ENCODE measurements at places on chromosomes 11 and 22.

DNA sequence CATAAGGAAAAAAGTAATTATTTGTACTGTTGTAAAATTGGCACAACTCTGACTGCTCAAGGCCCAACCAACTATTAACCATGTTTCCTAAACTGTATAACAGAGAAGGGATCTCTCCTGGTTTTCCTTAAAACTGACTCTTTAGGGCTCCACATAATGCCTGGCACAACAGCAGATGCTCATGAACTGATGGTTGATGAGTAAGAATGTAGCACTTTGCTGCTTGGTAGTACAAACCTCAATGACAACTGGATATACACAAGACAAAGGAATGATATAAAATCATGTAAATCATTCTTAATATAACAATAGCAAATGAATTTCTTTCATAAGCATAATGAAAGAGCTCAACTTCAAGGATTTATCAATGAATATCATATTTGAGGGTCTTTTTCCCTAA, 11.7 kb downstream of the MSANTD2 start:
- DNase-seq: no peak

DNA sequence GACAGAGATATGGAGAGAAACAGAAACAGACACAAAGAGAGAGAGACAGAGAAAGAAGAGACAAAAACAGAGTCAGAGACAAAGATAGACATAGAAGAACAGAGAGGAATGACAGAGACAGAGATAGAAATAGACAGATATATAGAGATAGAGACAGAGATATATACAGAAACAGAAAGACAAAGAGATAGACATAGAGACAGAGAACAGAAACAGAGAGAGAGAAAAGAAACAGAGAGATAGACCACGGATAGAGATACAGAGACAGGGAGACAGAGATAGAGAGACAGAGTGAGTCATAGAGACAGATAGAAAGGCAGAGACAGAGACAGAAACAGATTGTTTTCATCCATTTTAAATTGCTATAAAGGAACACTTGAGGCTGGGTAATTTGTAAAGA, 12.3 kb upstream of the MPEG1 start:
- DNase-seq: no peak

GRCh38 chr11:59625703-59626102, 10.1 kb upstream of the OSBP start:
- no peak for DNase-seq

- no peak for DNase-seq
Observed at GRCh38 chr11:17653611-17654010, 65.8 kb upstream of the MYOD1 start.

DNA sequence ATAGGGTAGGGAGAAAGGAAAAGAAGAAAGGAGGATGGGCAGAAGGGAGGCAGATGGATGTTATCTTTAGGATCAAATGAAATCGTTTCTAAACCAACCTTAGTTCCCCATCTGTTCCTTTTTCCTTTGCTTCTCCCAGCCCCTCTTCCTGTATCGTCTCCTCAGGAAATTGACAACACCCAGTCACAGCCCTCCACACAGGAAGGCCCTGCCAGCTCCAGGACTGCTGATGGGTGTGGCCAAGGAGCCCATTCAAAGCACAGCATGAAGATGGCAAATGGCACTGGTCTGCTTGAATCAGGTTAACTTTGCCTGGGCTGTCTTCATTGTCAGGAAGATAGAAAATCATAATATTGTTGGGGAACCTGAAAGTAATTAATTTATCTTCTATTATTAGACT, 164.8 kb downstream of the C11orf87 start:
- no peak for DNase-seq

DNA sequence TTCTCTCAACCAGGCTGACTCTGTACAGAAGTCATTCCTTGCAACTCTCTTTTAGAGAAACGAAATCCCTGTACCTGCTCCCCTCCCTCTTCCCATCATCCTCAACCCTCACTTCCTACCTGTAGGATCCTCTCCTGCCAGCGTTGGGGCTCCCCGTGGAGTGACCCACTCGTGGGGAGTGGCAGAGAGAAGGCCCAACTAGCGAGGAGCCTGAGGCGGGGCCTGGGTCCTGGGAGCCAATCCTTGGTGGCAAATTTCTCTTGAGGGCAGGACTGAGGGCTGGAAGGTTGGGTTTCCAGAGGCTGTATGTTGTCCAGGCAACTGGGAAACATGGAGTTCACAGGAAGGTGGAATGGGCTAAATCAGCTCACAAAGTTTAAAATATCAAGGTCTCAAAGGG, 10.4 kb downstream of the NHERF4 start:
- no peak for DNase-seq

GRCh38 chr22:30291058-30291892, 2.0 kb upstream of the CASTOR1 start:
- no peak for DNase-seq

GRCh38 chr11:91700854-91701253, 523.8 kb upstream of the FAT3 start:
- no peak for DNase-seq

DNA sequence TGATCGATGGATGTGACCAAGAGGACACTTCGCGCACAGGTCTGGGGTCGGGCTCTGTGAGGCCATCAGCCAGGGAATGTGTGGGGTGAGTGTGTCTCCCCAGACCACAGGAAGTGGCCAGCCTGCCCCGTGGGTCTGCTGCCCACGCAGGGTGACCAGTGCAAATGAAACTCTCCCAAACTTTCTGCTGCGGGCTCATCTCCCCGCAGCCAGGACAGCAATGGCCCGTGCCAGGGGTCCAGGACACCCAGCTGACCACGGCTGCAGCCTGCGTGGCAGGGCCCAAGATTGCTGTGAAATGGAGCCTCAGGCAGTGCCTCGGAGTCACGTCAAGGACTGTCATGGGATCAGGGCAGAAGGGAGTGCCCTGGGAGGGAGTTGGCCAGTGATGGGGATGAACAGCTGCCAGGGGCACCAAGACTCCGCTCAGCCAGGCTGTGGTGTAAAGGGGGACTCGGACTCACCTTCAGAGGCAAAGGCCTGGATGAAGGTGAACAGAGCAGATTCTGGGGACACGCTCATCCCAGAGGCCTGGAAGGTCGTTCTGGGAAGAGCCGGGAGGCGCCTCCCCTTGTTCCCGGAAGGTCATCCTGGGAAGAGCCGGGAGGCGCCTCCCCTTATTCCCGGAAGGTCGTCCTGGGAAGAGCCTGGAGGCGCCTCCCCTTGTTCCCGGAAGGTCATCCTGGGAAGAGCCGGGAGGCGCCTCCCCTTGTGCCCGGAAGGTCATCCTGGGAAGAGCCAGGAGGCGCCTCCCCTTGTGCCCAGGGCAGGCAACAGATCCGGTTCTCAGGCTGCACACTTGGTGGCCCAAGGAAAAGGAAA, 252.6 kb downstream of the BRD1 start:
- no peak for DNase-seq

- peak; percentile 53 for DNase-seq
Observed at GRCh38 chr11:15969701-15970329, 386.5 kb downstream of the SOX6 start.

DNA sequence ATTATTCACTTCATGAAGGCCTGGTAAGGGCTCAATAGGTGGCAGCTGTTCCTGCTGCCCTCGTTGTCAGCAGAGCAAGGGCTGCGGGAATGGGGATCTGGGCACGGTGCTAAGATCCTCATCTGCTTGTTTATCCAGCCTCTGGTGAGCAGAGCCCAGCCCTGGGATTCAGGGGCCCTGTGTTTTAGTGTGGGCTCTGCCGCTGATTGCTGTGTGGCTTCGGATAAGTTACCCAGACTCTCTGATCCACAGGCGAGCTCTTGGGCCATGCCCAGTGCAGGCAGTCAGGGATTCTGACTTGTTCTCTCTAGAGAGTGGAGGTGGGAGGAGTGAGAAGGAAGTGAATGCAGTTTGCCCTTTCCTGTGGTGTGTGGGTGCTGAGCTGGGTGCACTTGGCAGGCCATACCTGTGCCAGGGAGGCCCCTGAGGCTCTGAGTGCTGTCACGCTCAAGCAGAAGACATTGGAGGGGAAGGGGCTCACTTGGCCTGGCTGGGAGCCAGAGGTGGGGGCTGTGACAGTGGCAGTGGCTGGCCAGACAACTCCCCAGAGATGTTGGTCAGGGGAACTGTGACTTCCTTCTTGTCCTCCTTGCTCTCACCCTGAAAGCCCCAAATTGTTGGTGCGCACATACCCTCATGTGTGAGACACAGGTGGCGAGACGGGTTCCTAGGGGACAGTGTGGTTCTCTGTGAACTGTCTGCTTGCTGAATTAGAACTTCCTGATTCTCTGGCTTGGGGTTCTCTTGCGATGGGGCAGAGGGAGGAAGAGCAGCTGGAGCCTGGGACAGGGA, 43.7 kb downstream of the CD82 start:
- DNase-seq: no peak

DNA sequence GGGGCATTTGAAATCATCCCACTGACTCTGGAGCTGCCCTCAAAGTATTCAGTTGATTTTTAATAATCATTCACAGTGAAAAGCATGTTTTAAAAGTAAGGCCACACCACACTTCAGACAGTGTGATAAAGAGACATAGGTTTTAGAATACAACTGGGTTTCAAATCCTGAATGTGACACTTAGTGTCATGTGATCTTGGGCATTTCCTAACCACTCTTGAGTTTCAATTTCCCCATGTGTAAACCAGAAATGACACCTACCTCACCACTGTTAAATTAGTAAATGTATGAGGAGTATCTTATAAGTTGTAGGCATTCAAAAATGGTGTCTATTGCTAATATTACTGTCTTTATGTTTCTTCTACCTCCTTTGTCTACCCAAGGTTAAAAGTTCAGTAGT, 5.4 kb downstream of the TMEM123 start:
- no peak for DNase-seq

- DNase-seq: no peak
Observed at GRCh38 chr22:31046539-31047226, 34.4 kb upstream of the SMTN start.

DNA sequence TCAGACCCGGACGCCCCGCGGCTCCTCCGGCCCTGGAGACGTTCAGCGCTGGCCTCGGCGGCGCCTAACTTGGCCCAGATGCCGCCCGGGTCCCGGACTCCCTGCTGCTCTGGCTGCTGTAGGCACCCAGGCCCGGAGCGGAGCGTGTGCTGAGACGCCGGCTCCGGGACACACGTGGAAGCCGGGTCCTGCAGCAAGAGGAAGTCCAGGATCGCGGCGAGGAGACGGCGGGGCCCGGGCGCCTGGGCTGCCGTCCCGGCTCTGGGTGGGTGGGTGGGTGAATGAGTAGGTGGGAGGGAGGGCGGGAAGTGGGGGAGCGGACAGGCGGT, 223 bp downstream of the WT1 start:
- DNase-seq: no peak

DNA sequence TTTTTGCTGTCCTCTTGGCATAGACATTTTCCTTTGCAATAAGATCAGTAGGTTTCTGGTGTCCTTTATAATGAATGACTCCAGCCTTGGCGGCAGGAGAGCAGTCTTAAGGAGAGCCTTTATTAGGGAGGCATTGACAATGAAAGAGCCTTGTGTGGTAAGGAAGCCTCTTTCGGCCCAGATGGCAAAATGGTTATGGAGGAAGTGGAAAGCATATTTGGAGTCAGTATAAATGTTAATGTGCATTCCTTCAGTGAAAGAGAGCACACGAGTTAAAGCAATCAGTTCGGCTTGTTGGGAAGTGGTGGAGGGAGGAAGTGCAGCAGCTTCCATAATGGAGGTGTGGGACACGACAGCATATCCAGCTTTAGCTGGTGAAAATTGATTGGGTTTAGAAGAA, 18.1 kb upstream of the ANO1 start:
- no peak for DNase-seq

DNA sequence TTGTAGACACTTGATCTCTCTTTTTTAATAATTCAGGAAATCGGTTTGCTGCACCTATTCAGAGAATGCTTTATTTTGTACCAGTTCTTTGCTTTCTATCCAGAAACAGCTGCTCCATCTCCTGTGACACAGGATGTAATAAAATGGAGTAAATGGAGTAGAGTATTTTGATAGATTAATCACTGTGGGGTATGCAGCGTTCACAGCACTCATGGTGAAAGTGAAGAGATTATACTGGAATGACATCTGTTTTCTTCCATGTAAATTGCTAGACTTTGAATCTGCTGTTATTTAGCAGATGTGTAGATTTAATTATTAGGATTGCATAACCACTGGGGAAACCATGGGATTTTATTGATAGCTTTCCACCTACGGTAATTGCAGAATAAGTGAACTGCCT, 227.3 kb upstream of the ARHGAP42 start:
- DNase-seq: no peak

DNA sequence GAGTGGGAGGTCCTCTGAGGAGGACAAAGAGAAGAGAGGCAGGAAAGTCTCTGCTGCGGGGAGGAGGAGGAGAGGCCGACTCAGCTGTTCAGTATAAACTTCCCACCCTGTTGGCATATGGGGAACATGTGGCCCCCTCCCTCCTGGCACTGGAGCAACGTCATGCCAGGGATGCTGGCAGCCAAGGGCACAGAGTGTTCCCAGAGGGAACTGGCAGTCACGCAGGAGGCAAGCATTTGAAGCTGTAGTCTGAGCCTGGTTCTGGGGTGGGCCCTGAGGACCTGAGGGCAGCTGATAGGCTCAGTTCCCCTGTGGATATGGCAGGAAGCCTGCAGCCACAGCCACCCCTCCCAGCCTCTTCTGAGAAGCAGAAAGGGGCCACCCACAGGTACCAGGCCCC, 67.1 kb upstream of the TSPAN18 start:
- DNase-seq: no peak

DNA sequence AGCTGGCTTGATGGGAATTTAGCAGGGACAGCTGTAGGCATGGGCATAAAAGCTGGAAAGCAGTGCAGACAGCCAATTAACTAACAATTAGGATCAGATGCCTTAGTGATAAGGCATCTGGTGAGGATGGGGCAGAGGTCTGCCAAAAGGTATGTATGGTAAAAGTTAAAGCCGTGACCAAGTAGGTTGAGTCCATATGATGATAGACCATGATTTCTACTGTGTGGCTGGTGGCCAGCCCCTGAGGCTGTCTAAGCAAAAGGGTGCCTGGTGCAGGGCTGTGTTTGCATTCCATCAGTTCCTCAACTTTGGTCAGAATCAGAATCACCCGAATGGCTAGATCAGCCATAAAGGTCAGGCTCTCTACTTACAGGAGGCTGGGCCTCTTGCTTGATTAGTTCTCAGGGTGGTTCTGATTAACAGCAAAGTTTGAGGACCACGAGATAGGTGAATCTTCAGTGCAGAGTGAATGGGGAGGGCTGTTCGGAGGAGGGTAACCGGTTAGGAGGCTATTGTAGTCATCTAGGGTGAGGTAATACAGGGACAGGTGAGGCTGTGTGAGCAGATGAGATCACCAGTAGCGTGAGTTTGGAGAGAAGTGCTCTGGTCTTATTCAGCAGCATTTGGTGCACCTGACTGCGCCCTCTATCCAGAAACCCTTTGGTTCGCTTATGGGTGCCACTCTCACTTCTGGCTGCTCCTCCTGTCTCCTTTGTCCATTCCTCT, 27.2 kb downstream of the PPFIBP2 start:
- DNase-seq: no peak

DNA sequence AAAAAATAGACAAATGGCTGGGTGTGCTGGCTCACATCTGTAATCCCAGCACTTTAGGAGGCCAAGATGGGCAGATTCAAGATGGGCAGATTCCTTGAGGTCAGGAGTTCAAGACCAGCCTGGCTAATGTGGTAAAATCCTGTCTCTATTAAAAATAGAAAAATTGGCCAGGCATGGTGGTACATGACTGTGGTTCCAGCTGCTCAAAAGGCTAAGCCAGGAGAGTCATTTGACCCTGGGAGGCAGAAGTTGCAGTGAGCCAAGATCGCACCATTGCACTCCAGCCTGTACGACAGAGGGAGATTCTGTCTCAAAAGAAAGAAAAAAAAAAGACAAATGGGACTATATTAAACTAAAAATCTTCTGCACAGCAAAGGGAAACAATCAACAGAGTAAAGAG, 55.4 kb downstream of the USP35 start:
- DNase-seq: no peak
